ENCODE measurements at places on chromosomes 5 and 9.
A peak's percentile ranks its signal among the peaks of the same experiment; 100 is the strongest.

- H3K4me3 ChIP-seq, result no peak overlapping the region
- no peaks in the 10 kb centered on the region for H3K27me3 ChIP-seq
- H3K27ac ChIP-seq, result peak overlapping the region; percentile 80
- peaks cover 67% of the 10 kb centered on the region for H3K4me1 ChIP-seq
These were observed 7.1 kb downstream of the NFX1 start for GRCh38 chr9:33297432-33297831.

GRCh38 chr9:14307989-14308852 lies 5.7 kb downstream of the NFIB start:
- H3K27ac ChIP-seq, result peak overlapping the region; percentile 92
- H3K4me3 ChIP-seq, result peak overlapping the region; percentile 91
- H3K4me1 ChIP-seq, result peaks cover 57% of the 10 kb centered on the region
- H3K27me3 ChIP-seq, result no peaks in the 10 kb centered on the region
- H3K36me3 ChIP-seq, result no peaks in the 10 kb centered on the region
- DNase-seq, result no peak

DNA sequence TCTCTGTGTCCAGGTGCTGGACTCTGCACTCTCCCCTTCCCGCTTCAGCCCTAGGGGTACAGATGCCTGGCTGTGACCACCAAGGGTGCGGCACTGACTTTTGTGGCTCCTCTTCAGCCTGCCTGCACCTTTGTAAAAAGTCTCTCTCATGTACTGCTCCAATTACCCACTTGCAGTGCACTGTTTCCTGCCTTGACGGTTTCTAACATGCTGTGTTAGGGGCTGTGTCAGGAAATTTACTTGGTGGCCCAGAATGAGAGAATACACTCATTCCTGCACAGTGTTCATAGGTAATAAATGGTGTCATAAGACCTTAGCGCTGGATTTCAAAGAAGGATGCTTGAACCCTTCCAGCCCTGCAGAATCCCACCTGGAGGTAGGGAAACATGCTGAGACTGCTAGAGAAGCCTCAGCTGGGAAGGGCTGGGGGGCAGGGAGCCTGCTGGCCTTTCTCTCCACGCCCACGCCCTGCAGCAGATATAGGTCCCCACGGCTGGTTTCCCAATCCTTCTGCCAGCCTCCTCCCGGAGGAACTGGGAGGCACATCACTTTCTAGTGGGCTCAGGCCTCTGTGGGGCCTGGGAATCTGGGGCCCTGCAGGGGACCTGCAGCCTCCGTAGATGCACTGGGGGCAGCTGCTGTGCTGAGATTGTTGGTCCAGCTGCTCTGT lies 17.6 kb upstream of the HRH2 start:
- no peaks in the 10 kb centered on the region for H3K27me3 ChIP-seq
- no peaks in the 10 kb centered on the region for H3K4me1 ChIP-seq
- no peak overlapping the region for H3K27ac ChIP-seq
- H3K4me3 ChIP-seq, result no peak overlapping the region
- H3K36me3 ChIP-seq, result no peaks in the 10 kb centered on the region

DNA sequence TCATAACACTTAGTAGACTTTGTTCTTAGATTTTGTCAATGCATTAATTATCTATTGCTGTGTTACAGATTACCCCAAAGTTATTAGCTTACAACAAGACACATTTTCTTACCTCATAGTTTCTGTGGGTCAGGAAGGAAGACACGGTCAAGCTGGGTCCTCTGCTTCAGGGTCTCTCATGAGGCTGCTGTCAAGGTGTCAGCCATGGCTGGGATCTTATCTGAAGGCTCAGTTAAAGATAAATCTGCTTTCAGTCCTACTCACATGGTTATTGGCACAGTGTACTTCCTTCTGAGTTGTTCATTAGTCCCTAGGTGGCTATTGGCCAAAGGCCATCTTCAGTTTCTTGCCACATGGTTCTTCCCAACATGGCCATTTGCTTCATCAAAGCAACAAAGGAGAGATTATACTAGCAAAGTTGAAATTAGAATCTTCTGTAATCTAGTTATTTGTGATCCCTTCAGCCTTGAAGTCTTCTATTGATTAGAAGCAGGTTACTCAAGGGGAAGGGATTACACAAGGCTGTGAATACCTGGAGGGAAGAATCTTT lies 25.2 kb downstream of the TDRD7 start:
- no peak overlapping the region for H3K27ac ChIP-seq
- no peaks in the 10 kb centered on the region for H3K4me1 ChIP-seq

GRCh38 chr5:40554054-40554453 lies 125.7 kb upstream of the PTGER4 start:
- no peak overlapping the region for H3K27ac ChIP-seq
- H3K36me3 ChIP-seq, result no peaks in the 10 kb centered on the region
- no peak for DNase-seq
- H3K27me3 ChIP-seq, result no peaks in the 10 kb centered on the region

- DNase-seq, result no peak
- H3K4me3 ChIP-seq, result no peak overlapping the region
- no peak overlapping the region for H3K27ac ChIP-seq
- no peaks in the 10 kb centered on the region for H3K4me1 ChIP-seq
These were observed 33.2 kb downstream of the CSF1R start for GRCh38 chr5:150052956-150053712.

DNA sequence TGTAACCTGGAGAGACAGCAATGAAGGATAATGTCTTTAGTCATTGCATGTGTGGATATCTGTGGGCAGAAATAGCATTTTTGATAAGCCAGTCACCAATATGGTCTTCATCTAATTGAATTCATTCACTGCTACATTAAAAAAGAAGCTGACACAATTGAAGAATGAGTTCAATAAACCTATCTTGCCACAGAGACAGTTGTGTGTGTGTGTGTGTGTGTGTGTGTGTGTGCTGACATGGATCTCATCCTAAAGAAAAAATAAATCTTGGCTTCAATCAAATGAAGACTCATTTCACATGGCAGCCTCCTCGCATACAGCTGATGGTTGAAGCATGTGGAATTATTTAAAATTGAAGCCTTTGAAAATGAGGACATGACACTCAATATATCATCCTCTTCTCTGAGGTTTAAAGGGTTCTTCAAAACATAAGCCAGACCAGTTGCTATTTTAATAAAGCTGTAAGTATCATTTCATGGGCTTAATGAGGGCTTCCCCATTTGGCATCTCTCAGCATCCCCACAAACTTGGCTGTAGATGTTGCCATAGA lies 118.5 kb upstream of the PTPN3 start:
- H3K36me3 ChIP-seq, result no peaks in the 10 kb centered on the region
- no peaks in the 10 kb centered on the region for H3K27me3 ChIP-seq
- no peak for DNase-seq
- H3K4me3 ChIP-seq, result no peak overlapping the region

Data from gastrocnemius medialis (tissue), 4 donors.